Spleen (tissue), 13 donors: ENCODE measurements at places on chromosomes 7 and 10.
A peak's percentile ranks its signal among the peaks of the same experiment; 100 is the strongest.

- no peak for DNase-seq
Observed at GRCh38 chr7:14505906-14506305, 396.6 kb downstream of the DGKB start.

GRCh38 chr10:7285522-7286322 lies 125.1 kb downstream of the SFMBT2 start:
- no peak for DNase-seq

GRCh38 chr7:149020483-149020882 lies 7.8 kb downstream of the PDIA4 start:
- DNase-seq, result peak; percentile 61

GRCh38 chr10:117262291-117262902 lies 21.5 kb downstream of the SLC18A2 start:
- DNase-seq, result no peak

DNA sequence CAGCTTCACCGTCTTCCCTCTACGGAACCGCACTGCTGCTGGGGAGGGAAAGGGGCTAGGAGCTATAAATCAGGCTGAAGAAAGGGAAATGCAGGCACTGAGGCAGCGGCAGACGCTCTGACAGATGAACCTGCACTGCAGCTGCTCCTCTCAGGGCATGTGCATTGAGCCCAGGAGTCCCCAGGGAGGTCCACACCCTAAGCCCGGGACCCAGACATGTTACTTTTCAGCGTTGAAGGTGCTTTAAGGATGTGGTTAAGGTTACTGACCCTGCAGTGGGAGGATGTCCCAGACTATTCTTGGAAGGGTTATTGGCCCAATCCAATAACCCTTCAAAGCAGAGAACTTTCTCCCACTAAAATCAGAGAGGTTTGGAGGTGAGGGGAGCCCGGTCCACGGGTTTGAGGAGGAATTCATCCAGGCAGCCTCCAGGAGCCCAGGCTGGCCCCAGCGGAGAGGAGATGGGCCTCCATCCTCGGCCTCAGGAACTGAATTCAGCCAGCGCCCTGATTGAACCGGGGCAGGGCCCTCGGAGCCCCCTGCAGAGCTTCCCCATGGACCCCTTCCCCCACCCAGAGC lies 75.4 kb downstream of the ADARB2 start:
- peak; percentile 86 for DNase-seq

- DNase-seq, result peak; percentile 64
Observed at GRCh38 chr7:4174016-4174415, 508.1 kb upstream of the FOXK1 start.

GRCh38 chr10:70135684-70136083 lies 3.1 kb upstream of the AIFM2 start:
- peak; percentile 31 for DNase-seq

GRCh38 chr7:74572301-74572979 lies 85.1 kb upstream of the GTF2I start:
- DNase-seq, result no peak
